ENCODE measurements at places on chromosomes 5 and 9. TPM values are rescaled to one million over a fixed set of nuclear protein-coding genes. Genes with fewer than 3 reads are reported as not detected.

Gene PCDHGB3
- 2.7 TPM for total RNA-seq

Gene PRELID2
- total RNA-seq: 12.6 TPM

Gene POLE3
- total RNA-seq: 55.0 TPM

Gene FBP2
- total RNA-seq: not detected

Gene PCA3
- not detected for total RNA-seq

Gene CIZ1
- total RNA-seq: 74.6 TPM

Gene SEC16A
- 31.2 TPM for total RNA-seq

DNA sequence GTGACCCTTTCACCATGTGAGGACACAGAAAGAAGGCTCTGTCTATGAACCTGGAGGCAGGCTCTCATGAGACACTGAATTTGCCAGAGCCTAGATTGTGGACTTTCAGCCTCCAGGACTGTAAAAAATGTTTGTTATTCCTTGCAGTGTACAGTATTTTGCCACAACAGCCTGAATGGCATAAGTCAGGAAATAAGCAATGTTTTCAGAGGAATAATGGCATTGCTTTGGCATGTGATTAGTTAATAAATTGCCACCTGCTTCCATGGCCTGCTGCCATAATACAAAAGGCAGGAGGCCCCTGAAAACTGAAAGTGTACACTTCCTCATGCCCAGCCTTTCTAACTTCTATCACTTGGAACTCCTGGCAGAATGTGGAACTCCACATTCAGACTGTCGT lies 408.1 kb downstream of the GADD45G start:
- H3K4me1 ChIP-seq: peaks cover 32% of the 10 kb centered on the region
- no peak for DNase-seq
- H3K27ac ChIP-seq: no peak overlapping the region
- H3K4me3 ChIP-seq: no peak overlapping the region

DNA sequence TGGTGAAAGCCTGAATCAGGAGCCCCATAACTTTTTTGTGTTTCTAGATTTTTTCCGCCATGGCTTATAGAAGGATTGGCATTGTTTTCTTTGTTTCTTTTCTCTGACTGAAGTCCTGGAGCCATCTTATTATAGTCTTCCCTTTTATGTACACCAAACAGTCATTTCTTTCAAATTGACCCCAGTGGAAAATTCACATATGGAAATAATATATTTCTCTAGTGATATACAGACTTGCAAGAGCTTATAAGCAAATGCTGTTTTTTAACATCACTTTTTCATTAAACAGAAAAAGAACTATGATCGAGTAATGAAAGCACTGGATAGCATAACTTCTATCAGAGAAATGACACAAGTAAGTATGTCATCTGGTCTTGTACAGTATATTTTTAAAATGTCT lies 155.6 kb downstream of the PARP8 start:
- no peak overlapping the region for H3K27ac ChIP-seq
- DNase-seq: no peak
- H3K4me1 ChIP-seq: no peaks in the 10 kb centered on the region
- H3K4me3 ChIP-seq: no peak overlapping the region
- no peaks in the 10 kb centered on the region for H3K36me3 ChIP-seq
- no peaks in the 10 kb centered on the region for H3K27me3 ChIP-seq

GRCh38 chr5:135921388-135921787 lies 25.7 kb upstream of the IL9 start:
- no peak overlapping the region for H3K4me3 ChIP-seq
- H3K27me3 ChIP-seq: no peaks in the 10 kb centered on the region
- no peak for DNase-seq
- no peak overlapping the region for H3K27ac ChIP-seq
- H3K4me1 ChIP-seq: no peaks in the 10 kb centered on the region

DNA sequence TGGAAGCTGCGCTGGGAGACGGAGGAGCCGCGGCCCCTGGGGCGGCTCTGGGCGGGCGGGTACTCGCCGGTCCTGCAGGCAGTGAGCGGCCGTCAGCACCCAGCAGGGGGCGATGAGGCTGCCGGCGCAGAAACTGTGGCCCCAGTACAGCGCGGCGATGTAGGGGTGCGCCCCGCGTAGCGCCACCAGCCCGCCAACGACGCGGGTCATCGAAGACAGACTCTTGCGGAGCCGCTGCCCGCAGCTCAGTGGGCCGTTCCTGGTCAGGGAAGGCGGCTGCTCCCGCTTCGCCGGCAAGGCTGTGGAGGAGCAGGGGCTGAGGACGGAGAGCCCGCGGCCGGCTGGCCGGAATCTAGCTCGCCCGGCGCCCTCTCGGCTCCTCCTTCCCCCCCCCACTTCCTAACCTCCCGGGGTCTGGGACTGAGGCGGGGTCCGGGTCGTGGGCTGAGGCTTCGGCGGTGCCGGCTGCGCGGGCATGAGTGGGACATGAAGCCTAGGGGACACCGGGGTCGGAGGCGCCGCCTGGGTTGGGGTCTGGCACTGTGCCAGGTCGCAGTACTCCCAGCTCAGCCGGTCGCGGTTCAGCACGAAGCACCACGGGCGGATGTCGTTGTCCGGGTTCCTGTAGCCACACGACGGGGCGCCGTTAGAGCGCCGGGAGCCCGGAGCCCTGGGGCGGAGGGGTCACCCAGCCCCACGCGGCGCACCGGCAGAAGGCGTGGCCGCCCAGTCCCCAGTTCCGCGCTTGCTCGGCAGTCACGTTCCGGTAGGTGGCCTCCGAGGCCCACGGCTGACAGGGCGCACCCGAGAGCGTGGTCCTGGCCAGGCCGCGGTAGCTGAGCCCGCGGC lies 3.6 kb upstream of the PFN3 start:
- no peaks in the 10 kb centered on the region for H3K36me3 ChIP-seq
- H3K27me3 ChIP-seq: peaks cover 19% of the 10 kb centered on the region
- H3K4me1 ChIP-seq: peaks cover 34% of the 10 kb centered on the region
- H3K4me3 ChIP-seq: peak overlapping the region; percentile 78

DNA sequence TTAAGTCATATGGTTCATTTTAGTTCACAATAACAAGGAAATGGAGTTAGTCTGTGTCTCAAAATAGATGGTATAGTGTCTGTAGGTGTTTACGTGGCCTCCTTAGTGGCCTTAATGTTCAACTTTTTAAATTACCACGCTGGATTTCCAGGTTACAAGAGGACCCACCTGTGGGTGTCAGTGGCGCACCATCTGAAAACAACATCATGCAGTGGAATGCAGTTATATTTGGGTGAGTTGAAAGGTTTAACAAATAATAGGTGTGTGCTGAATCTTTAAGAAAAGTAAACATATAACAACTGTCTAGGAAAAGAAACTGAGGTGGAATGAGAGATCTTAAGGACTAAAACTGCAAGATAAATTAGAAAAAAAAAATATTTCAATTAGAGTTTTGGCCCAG lies 2.9 kb downstream of the UBE2B start:
- H3K27ac ChIP-seq: no peak overlapping the region
- DNase-seq: no peak
- H3K36me3 ChIP-seq: peaks cover 49% of the 10 kb centered on the region
- peaks cover 45% of the 10 kb centered on the region for H3K4me1 ChIP-seq

GRCh38 chr5:34608859-34609648 lies 47.1 kb upstream of the RAI14 start:
- peak overlapping the region; percentile 14 for H3K27ac ChIP-seq
- H3K4me1 ChIP-seq: no peaks in the 10 kb centered on the region
- H3K36me3 ChIP-seq: no peaks in the 10 kb centered on the region

GRCh38 chr5:17947029-17947428 lies 312.8 kb downstream of the TAF11L14 start:
- no peak for DNase-seq
- no peaks in the 10 kb centered on the region for H3K27me3 ChIP-seq
- no peaks in the 10 kb centered on the region for H3K36me3 ChIP-seq
- no peak overlapping the region for H3K4me3 ChIP-seq

GRCh38 chr9:121294866-121295661 lies 27.1 kb downstream of the GSN start:
- H3K36me3 ChIP-seq: no peaks in the 10 kb centered on the region
- H3K27me3 ChIP-seq: no peaks in the 10 kb centered on the region
- DNase-seq: no peak
- H3K4me1 ChIP-seq: peaks cover 82% of the 10 kb centered on the region
- H3K4me3 ChIP-seq: no peak overlapping the region

DNA sequence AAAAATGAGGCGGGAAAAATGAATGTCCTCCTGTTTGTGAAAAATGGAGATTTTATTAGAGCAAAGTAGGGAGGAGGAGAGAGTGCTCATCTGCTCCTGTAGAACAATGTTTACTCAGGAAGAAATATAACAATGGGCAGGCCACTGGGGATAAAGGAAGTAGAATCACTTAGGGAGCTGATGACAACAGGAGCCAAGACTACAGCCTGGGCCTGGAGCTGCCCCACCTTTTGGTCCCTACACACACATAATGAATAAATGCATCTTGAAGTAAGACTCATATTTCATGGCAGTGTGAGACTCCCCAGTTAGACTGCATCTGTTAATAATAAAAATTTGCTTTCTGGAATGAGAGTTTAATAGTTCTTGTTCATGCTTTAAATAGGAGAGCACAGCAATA lies 1939.8 kb downstream of the EFNA5 start:
- H3K4me3 ChIP-seq: no peak overlapping the region
- no peak overlapping the region for H3K27ac ChIP-seq
- no peaks in the 10 kb centered on the region for H3K4me1 ChIP-seq

DNA sequence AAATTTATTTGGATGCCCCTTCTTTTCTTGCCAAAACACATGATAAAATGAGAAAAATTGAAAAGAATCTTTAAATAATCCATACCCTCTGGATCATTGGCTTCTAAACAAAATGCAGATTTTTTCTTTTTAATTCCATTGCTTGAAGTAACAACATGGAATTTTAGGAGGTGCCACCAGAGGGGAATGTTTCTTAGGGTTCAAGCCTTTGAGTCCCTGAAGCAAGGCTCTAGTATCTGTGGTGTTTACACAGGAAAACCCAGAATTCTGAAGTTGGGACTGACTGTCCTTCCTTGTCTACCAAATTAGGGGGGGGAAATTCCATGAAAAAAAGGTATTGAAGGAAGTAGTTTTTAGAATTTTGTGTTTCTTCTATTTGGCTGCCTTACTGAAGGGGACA lies 69.4 kb downstream of the LMNB1 start:
- no peak overlapping the region for H3K27ac ChIP-seq
- no peaks in the 10 kb centered on the region for H3K27me3 ChIP-seq
- H3K4me1 ChIP-seq: peaks cover 34% of the 10 kb centered on the region

- H3K27me3 ChIP-seq: no peaks in the 10 kb centered on the region
- DNase-seq: no peak
- H3K4me1 ChIP-seq: no peaks in the 10 kb centered on the region
- no peak overlapping the region for H3K27ac ChIP-seq
Measured at GRCh38 chr5:159244890-159245289, 18.2 kb upstream of the UBLCP1 start.

- H3K27me3 ChIP-seq: no peaks in the 10 kb centered on the region
- DNase-seq: no peak
- peaks cover 21% of the 10 kb centered on the region for H3K4me1 ChIP-seq
- no peak overlapping the region for H3K27ac ChIP-seq
- H3K36me3 ChIP-seq: no peaks in the 10 kb centered on the region
Measured at GRCh38 chr5:116566251-116566650, 8.4 kb downstream of the SEMA6A start.

DNA sequence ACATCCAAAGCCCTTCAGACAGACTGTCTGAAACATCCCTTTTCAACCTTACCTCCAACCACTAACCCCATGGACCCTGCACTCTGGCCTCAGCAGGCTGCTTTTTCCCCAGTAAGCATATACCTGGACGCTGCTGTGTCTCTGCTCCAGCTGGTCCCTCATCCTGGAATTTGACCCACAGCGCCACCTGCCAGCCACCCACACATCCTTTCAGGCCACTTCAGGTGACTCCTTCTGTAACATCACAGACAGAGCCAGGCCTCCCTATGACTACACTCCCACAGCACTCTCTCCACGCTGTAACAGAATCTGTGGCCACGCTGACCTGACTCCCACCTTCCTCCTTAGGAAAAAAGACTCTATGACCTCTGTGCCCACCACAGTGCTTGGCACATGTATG lies 3.4 kb downstream of the MGAT1 start:
- H3K27ac ChIP-seq: peak overlapping the region; percentile 3
- peaks cover 69% of the 10 kb centered on the region for H3K4me1 ChIP-seq
- H3K27me3 ChIP-seq: no peaks in the 10 kb centered on the region
- no peak overlapping the region for H3K4me3 ChIP-seq

DNA sequence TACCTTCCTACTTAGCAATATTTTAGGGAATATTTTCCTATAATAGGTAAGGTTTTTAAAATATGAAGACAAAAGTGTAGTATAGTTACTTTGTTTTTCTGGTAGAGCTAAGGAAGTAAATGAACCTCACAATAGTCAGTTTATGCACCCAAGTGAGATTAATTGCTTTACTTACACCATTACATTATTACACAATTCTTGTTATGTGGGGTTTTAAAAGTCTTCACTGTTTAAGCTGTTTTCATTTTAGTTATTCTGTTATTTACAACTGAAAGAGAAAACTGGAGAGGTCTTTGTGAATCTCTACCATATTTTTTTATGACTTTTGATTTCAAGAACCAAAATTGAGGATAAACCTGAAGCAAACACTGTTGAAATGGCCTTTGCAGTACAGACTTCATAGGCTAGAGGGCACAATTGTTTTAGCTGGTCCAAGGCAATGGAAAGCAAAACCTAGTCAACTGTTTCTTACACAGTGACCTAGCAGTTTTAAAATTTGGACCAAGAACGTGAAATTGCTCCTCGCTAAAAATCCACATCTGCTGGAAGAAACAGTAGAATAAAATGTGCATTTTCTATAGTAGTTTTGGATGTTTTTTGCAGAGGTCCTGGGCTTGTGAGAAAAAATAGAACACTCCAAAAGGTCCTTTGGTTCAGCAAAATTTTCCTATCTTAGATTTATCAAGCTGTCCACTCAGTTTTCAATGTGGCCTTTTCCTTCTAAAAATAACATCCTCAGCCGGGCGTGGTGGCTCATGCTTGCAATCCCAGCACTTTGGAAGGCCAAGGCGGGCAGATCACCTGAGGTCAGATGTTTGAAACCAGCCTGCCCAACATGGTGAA lies 66.4 kb upstream of the FER start:
- no peak for DNase-seq
- peak overlapping the region; percentile 15 for H3K27ac ChIP-seq
- no peaks in the 10 kb centered on the region for H3K36me3 ChIP-seq
- H3K4me1 ChIP-seq: no peaks in the 10 kb centered on the region
- no peaks in the 10 kb centered on the region for H3K27me3 ChIP-seq
- no peak overlapping the region for H3K4me3 ChIP-seq

- no peak for DNase-seq
- H3K4me1 ChIP-seq: no peaks in the 10 kb centered on the region
- H3K36me3 ChIP-seq: no peaks in the 10 kb centered on the region
- H3K27me3 ChIP-seq: no peaks in the 10 kb centered on the region
Measured at GRCh38 chr5:115559524-115559923, 14.9 kb upstream of the FEM1C start.

DNA sequence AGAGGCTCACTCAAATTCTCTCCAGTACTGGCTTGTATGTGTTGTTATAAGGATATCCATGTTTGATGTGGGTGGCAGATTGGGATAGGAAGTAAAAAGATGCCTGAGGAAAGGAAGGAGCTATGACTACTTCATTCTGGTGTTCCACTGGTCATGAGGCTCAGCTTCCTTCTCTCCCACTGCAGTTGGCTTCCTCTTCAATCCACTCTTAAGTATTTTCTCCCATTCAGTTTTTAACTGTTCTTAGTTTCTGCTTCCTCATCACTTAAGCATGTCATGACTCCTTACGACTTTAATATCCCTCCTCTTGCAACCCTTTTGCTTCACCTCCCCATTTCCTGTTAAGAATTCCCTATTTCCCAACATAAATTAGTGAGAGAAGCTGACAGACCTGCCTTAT lies 81.1 kb downstream of the PJA2 start:
- DNase-seq: no peak
- peaks cover 19% of the 10 kb centered on the region for H3K36me3 ChIP-seq
- no peak overlapping the region for H3K27ac ChIP-seq
